ENCODE measurements at places on chromosomes 11 and 22. TPM values are rescaled to one million over a fixed set of nuclear protein-coding genes. Genes with fewer than 3 reads are reported as not detected.

OR51B5 gene
- total RNA-seq, result not detected

PRDX5 gene
- total RNA-seq, result 492 TPM

BSX gene
- total RNA-seq, result not detected

MMP13 gene
- 0.15 TPM for total RNA-seq

OR51E2 gene
- not detected for total RNA-seq

TCN1 gene
- total RNA-seq, result not detected

CYP2D6 gene
- 2.7 TPM for total RNA-seq

DNAJB7 gene
- total RNA-seq, result not detected

TMEM151A gene
- total RNA-seq, result 11.0 TPM

TNNI2 gene
- total RNA-seq, result 0.46 TPM

SERPING1 gene
- 1.3 TPM for total RNA-seq

NELL1 gene
- total RNA-seq, result not detected

MIAT gene
- total RNA-seq, result 0.33 TPM

ABTB2 gene
- total RNA-seq, result 22.7 TPM

MRGPRX4 gene
- total RNA-seq, result not detected

POTEH gene
- total RNA-seq, result not detected

LDLRAD3 gene
- total RNA-seq, result 28.1 TPM

OR5M10 gene
- total RNA-seq, result not detected

NLRP14 gene
- total RNA-seq, result 0.08 TPM

CCDC15 gene
- 2.8 TPM for total RNA-seq

GGT5 gene
- 3.6 TPM for total RNA-seq

TCIRG1 gene
- 158 TPM for total RNA-seq

DERL3 gene
- 1.0 TPM for total RNA-seq

APOA1 gene
- total RNA-seq, result 1.7 TPM

TTC36 gene
- 1.2 TPM for total RNA-seq

OR5AL1 gene
- not detected for total RNA-seq

GLYATL1 gene
- total RNA-seq, result not detected

SHANK2 gene
- total RNA-seq, result 1.7 TPM

NXPE1 gene
- total RNA-seq, result not detected

GAL gene
- 16.5 TPM for total RNA-seq

KLHL35 gene
- total RNA-seq, result 10.9 TPM

ACTN3 gene
- total RNA-seq, result 0.13 TPM

MRE11 gene
- 35.0 TPM for total RNA-seq

APOL1 gene
- 16.0 TPM for total RNA-seq

CD3E gene
- 0.51 TPM for total RNA-seq

ARVCF gene
- 8.2 TPM for total RNA-seq

C11orf16 gene
- total RNA-seq, result 0.15 TPM

FAM83F gene
- 0.05 TPM for total RNA-seq

CRYAB gene
- 0.59 TPM for total RNA-seq

OVOL1 gene
- 0.23 TPM for total RNA-seq

RIMBP3C gene
- 0.90 TPM for total RNA-seq

ALX4 gene
- total RNA-seq, result 1.0 TPM

NLRP6 gene
- 0.59 TPM for total RNA-seq

BIRC3 gene
- 65.4 TPM for total RNA-seq

ATL3 gene
- total RNA-seq, result 79.0 TPM

FGF19 gene
- not detected for total RNA-seq

RAPSN gene
- 1.8 TPM for total RNA-seq

CPT1B gene
- 18.4 TPM for total RNA-seq

HTR3A gene
- 0.21 TPM for total RNA-seq

SERHL2 gene
- total RNA-seq, result 1.6 TPM

OR5B21 gene
- not detected for total RNA-seq

C11orf91 gene
- 1.3 TPM for total RNA-seq

Measured in Panc1 (cell line).